ENCODE measurements at places on chromosomes 5 and 9. TPM values are rescaled to one million over a fixed set of nuclear protein-coding genes. Genes with fewer than 3 reads are reported as not detected.

DNA sequence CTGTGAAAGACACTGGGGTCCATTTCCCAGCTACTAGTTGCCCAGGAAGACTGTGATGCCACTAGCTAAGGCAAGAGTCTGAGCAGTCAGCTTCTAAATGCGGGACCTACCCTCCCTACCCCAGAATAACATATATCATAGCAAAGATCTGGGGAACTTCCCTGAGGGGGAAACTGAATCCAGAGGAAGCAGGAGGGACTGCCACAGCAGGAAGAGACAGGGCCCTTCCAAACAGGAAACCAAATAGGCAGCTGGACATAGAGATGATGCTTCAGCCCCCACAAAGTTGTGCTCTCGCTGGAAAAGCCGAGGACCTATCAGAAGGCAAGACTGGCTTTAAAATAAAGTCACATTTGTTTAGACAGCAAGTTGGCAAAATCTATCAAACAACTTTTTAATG lies 51.1 kb downstream of the KLHL3 start:
- DNase-seq: no peak

- DNase-seq: no peak
Observed at GRCh38 chr9:37917801-37918664, 14.1 kb upstream of the SLC25A51 start.

GRCh38 chr9:89450213-89450612 lies 47.7 kb downstream of the SEMA4D start:
- no peak for DNase-seq

DNA sequence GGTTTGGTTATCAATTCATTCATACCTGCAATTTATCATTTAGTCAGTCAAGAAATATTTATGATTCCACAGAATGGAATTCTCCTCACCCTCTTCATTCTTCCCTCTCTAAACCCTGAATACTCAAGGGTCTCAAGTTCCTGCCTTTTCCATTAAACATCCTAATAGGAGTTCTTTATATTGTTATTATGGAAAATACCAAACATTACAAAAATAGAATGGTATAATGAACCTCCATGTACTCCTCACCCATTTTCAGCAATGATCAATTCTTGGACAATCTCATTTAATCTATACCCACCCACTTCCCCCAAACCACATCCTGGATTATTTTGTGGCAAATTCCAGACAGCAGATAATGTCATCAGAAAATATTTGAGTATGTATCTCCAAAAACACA lies 74.5 kb downstream of the ADAMTS12 start:
- no peak for DNase-seq

DNA sequence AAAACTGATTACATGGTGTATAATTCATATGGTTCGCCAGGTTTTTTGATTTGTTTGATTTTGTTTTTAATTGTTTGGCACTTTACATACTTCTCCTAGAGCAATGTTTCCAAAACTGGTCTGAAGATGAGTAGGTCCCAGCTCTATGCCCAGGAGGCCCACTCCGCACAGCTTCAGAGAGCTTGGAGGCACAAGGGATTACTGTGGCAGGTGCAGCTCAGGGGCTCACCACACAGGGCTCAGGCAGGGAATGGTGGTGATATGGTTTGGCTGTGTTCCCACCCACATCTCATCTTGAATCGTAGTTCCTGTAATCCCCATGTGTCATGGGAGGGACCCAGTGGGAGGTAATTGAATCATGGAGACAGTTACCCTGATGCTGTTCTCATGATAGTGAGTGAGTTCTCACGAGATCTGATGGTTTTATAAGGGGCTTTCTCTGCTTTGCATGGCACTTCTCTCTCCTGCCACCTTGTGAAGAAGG lies 296.6 kb downstream of the MED10 start:
- DNase-seq: no peak

- DNase-seq: no peak
Observed at GRCh38 chr9:90774682-90775081, 26.9 kb upstream of the SYK start.

DNA sequence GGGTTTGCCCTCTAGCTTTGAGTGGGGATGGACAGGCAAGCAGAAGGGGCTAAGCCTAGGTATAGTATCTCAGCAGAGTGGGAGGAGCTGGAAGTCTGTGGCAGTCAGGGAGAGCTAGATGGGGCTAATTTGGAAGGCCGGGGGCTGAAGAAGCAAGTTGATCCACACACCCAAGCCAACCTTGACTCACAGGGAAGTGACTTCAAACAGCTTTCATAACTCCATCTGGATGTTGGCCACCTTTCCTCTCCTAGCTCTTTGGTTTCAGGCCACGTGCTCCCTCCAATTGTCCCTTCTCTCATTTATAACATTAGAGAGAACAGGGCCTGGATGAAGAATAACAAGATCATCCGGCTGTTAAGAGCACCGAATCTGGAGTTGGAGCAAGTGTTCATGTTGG lies 36.8 kb downstream of the EGR1 start:
- DNase-seq: no peak

- DNase-seq: no peak
Observed at GRCh38 chr5:62886603-62887315, 308.1 kb downstream of the LRRC70 start.

DNA sequence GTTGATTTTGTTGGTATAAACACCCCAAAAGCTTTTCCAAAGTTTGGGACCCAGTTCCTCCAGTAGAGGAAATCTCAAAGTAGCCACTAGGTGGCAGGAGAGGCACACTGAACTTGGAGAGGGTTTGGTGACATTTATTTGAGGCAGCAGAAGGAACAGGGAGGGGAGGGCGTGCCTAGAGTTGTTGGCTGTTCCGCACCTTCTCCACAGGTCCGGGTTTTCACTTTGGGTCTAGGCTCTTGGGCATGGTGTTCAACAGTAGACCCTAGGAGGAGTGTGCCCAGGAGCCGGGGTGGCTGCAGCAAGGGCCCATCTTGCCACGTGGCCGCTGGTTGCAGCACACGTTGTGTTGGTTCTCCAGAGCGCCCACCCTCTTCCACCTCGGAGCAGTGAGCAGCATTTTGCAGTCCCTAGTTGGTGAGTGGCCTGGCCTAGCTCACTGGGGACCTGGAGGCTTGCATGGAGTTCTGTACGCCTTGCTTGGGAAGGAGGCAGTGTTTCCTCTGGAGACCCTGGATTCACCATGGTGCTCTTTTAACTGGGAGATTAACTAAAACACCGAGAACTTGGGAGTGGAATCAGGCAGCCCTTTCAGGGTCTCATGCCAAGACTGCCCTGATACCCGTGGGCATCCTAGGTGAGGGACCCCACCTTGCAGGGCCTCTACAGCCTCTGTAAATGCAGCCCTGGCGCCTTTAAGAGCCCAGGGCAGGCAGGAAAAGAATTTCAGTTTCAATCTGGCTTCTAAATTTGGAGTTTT lies 28.2 kb downstream of the PTPA start:
- DNase-seq: peak; percentile 71

GRCh38 chr5:88681211-88681803 lies 201.7 kb downstream of the MEF2C start:
- no peak for DNase-seq

DNA sequence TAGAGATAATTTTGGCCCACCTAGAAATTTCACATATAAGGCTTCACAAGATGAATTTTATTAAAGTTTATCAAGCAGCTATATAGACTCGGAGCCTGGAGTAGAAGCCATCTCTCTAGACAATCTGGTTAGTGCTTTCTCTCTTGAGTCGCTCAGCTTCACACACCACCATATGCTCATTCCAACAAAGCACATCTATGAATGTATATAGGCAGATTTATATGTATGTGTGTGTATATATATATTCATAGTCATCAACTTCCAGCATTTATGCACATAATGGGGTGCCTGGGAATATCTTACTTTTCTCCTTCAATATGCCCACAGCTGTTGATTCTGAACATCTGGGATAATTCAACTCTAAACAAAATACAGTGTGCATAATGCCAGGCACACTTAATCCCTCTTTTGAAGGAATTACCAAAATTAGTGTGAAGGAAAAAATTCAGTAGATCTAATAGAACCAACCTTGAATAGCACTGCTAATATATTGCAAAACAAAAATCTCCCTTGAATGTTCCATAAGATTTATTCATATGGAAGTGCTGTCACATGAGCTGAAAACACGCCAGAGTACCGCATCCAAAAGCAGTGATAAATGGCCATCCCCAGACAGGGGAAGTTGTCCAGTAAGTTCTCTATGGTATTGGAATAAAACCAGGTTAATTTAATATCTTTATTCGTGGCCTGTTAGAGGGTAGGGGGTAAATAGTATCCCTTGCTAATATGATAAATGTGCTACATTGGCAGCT lies 56.0 kb upstream of the MOCS2 start:
- DNase-seq: no peak

- no peak for DNase-seq
Observed at GRCh38 chr9:107387409-107387808, 102.2 kb downstream of the KLF4 start.

GRCh38 chr9:134618833-134619447 lies 22.7 kb upstream of the COL5A1 start:
- peak; percentile 21 for DNase-seq

DNA sequence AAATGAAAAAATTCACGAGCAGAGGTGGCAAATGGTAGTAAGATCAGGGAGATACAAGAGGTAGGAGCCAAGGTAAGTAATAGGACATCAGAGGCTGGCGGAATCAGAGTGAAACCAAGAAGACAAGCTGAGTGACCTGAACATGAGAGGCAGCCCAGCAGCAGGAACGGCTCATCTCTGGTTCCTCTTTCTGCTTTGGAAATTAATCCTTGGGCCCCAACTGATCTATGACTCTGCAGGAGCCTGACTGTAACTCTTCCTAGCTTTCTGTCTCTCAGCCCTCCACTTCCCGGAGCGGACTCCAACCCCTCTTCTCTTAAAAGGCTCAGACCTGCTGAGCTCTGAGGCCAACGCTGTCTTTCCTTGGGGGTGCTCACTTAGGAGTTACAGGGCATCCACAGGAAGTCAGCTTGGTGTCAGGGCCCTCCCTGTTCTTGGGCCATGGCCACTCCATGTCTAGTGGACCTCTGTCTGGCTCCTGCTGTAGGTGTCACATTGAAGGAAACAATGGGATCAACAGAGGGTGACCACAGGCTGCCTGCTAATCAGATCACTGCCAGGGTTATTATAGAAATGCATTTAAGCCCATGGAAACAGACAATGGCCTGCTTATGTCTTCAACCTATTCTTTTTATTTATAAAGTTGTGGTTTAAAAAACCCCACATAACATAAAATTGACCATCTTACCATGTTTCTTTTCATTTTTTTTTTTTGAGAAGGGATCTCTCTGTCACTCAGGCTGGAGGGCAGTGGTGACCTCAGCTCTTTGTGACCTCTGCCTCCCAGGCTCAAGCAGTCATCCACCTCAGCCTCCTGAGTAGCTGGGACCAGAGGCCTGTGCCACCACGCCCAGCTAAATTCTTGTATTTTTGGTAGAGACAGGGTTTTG lies 22.5 kb upstream of the SHB start:
- no peak for DNase-seq

GRCh38 chr9:96214635-96215034 lies 87.3 kb downstream of the HSD17B3 start:
- DNase-seq: no peak

DNA sequence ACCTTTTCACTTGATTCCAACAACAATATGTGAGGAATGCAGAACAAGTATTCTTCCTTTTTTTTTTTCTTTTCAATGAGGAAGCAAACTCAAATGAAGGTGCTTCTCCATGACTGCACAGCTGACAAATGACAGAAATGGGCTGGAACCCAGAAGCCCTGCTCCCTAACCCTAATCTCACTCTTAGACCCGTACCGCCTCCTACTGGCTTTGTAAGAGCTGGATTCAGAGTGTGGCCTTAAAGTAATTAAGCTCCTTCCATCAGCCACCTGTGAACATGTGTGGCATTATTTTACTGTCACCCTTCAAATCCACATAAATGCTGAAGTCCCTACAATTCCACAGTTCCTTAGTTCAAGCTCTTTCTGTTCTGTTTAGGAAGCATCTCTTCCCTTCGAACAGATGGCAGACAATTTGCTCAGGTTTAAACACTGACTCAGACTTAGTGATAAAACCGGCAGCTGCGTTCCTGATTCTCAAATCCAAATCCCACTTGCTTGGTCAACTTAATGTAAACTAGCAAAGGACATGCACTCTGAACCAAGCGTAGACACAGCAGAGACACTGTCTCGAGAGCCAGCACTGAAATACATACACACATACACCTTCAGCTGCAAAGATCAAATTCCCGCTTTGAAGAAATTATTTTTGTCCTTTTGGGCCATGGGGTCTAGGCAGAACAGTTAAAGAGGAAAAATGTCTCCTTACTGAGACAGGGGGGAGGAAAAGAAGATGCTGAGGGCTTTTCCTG lies 316.7 kb upstream of the TLE4 start:
- DNase-seq: no peak

GRCh38 chr9:79623799-79624721 lies 52.3 kb downstream of the TLE4 start:
- DNase-seq: peak; percentile 28

- no peak for DNase-seq
Observed at GRCh38 chr9:76677481-76678055, 86.7 kb upstream of the PCA3 start.

DNA sequence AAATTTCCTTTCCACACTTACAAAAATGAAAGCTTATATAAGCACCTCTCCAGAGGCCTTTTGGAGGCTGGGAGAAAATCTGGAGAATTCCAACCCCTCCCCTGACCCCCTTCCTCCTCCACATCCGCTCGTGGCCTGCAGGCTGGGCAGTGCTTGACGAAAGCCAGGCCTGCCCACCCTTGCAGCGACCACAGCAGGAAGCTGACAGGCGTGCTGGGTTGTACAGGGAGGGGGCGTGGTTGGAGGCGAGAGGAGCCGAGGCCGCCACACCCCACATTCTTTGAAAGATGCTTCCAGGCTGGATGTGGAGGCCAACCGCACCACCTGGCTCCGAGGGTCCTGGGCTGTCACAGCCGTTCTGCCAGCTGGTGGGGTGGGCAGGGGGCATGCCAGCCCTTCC lies 47.8 kb upstream of the IER5L start:
- DNase-seq: peak; percentile 85

- no peak for DNase-seq
Observed at GRCh38 chr5:163379298-163380155, 57.9 kb upstream of the CCNG1 start.

GRCh38 chr5:80704221-80704620 lies 49.4 kb upstream of the DHFR start:
- no peak for DNase-seq

GRCh38 chr5:21173526-21173925 lies 1185.5 kb upstream of the CDH18 start:
- DNase-seq: no peak

DRD1 gene
- total RNA-seq: not detected

EDIL3 gene
- total RNA-seq: 14.4 TPM

FOXD4L6 gene
- total RNA-seq: not detected

INSL4 gene
- total RNA-seq: not detected

CDH9 gene
- not detected for total RNA-seq

NMUR2 gene
- total RNA-seq: 0.20 TPM

C9orf153 gene
- total RNA-seq: 0.42 TPM

CXCL14 gene
- 1.3 TPM for total RNA-seq

PDZD2 gene
- total RNA-seq: 80.1 TPM

ORM1 gene
- not detected for total RNA-seq

IL5 gene
- total RNA-seq: not detected
